RCC 7860 (cell line): ENCODE measurements at places on chromosomes 16 and 17.

GRCh38 chr16:4070936-4071335, 45.3 kb downstream of the ADCY9 start:
- DNase-seq, result no peak

DNA sequence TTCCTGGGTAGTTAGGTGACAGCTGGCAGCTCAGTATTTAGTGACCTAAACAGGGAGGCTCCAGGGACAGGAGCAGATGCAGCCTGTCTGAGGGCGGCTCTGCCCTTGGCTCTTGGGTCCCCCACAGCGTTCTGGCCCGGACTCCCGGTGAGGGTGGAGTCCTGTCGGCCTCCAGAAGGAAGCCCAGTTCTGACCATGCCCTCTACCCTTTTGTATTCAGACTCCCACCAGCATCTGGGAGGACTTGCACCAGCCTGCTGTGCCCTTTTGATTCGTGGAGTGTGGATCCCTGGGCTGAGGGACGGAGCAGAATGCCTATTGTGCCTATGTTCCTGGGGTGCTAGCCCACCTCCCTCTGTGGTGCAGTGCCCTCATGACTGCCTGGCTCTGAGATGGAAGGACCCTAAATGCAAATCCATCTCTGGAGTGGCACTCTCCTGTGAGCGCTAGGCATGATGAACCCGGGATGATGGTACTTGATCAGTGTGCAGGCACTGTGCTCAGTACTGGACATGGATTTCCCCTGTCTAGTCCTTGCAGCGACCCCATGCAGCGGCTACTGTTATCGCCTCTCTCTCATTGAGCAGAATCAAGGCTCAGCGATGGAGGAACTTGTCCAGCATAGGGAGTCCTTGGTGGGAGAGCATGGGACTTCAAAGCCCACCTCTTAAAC, 123.1 kb downstream of the SNX29 start:
- no peak for DNase-seq

DNA sequence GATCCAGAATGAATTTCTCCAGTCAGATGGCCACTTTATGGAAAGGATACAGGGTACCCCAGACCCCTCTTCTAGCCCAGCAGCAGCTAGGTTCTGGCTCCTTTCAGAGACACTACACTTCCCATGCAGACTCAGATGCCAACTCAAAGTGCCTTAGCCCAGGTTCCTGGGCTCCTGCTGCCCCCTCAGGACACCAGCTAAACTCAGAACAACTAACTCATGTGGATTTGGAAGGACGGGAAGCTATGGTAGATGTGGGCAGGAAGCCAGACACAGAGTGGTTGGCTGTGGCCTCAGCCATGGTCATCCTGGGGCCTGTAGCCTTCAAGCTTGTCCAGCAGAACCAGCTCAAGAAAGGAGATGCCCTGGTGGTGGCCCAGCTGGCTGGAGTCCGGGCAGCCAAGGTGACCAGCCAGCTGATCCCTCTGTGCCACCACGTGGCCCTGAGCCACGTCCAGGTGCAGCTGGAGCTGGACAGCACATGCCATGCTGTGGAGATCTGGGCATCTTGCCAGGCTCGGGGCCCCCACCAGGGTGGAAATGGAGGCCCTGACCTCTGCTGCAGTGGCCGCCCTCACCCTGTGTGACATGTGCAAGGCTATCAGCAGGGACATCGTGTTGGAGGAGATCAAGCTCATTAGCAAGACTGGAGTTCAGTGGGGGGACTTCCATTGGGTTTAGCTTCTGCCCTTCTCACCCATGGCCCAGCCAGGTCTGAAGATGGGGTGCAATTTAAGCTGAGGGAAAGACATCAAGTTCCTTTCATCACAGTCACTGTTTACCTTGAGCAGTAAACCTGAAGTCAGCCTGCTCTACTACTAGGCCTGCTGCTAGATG, 111.8 kb downstream of the N4BP1 start:
- DNase-seq, result no peak

DNA sequence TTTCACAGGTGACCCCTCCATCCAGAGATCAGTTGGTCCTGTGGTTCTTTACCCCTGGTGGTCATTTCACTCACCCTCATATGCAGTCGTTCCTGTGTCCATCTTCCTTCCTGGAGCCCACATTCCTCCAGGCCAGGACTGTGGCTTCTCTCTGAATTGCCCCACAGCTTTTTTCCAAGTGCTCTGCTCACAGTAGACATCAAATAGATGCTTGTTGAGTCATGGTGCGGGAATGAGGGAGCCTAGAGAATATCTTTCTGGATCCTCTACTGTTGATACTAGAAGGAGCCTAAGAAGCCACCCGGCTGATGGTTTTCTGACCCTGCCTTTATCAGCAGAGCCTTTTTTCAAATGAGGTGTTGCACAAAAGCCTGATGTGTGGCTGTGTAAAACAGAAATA, 10.4 kb downstream of the USB1 start:
- peak; percentile 12 for DNase-seq

DNA sequence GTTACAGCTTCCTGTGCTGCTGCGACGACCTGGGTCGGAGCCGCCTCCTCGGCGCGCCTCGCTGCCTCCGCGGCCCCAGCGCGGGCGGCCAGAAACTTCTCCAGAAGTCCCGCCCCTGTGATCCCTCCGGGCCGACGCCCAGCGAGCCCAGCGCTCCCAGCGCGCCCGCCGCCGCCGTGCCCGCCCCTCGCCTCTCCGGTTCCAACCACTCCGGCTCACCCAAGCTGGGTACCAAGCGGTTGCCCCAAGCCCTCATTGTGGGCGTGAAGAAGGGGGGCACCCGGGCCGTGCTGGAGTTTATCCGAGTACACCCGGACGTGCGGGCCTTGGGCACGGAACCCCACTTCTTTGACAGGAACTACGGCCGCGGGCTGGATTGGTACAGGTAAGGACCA, 746 bp downstream of the HS3ST2 start:
- no peak for DNase-seq

GRCh38 chr17:67244431-67245072, 444 bp downstream of the HELZ start:
- no peak for DNase-seq

DNA sequence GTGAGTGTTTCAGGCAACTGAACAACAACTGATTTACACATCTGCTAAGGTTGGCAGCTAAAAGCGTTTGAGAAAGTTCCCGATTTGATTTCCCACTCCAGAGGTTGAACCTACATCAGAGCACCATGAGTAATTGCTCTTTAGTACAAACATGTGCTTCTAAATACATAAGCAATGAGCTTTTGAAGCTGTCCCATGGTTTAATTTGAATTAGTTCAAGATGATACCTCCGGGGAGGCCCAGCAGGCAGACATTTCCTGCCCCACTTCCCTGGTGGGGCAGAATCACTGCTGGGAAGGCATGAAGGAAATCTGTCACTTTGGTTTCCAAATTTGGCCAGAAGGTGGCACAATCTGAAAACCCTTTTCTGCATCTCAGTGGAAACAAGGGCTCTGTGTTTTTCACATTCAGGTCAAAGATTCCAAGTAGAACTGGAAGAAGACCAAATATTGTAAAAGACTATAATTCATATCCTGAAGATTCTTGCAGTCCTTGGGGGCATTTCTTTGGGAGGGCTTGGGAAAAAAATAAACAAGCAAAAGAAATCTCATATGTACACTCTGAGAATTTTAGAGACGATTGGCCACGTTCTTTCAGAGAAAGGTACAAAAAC, 176.2 kb upstream of the FAM20A start:
- no peak for DNase-seq

DNA sequence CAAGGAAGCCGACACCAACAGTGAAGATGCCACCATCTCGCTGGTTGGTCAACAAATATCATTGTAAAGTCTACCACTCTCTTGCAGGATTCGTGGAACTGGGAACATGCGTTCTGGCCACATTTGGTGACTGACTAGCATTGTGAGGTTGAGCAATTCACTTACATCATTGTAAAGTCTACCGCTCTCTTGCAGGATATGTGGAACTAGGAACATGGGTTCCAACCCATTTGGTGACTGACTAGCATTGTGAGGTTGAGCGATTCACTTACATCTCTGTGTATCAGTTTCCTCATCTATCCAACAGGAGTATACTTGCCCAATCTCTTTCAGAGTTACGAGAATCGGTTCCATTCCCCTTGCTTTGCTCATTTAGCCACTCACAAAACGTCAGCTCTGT, 42.6 kb upstream of the RPH3AL start:
- no peak for DNase-seq

- DNase-seq, result peak; percentile 26
These were observed 57.3 kb upstream of the CCL1 start for GRCh38 chr17:34420254-34420766.

DNA sequence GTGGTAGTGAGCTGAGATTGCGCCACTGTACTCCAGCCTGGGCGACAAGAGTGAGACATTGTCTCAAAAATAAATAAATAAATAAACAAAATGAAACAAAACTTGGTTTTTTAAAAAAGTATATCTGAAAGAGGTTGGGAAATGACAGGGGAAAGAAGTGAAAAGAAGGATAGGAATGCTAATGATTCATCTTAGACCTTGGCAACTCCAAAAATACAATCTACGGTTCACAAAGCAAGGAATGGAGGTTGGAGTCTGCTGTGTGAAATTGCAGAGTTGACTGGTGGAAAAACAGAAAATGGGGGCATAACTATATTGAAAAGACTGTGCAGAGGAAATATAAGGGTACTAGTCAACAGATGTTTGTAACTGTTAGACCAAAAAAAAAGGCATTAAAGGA, 40.0 kb upstream of the CD300E start:
- DNase-seq, result no peak

DNA sequence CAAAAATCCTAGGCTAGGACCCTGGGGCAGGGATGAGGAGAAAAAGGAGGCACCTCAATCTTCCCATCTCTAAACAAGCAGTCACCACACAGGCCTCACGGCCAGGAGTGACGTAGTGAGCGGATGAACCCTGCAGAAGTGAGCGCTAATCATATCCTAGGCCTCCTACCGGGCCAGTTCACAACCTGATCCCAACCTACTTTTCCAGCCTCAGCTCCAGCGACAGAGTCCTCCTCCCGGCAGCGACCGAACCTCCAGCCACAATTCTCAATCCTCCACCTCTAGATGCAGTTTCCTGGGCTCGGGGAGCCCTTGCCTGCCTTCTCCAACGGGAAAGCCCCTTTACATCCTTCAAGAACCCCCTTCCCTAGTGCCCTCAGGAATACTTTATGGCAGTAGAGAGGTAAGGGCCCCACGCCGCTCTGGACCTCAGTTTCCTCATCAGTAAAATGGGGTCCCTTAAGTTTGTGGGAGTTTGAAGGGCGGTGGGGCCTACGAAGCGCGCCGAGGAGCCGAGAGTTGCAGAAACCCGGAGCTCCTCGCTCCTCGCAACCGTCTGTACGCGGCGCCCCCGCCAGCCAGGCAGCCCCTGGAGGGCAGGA, 1.4 kb downstream of the ZNF668 start:
- DNase-seq, result peak; percentile 36

DNA sequence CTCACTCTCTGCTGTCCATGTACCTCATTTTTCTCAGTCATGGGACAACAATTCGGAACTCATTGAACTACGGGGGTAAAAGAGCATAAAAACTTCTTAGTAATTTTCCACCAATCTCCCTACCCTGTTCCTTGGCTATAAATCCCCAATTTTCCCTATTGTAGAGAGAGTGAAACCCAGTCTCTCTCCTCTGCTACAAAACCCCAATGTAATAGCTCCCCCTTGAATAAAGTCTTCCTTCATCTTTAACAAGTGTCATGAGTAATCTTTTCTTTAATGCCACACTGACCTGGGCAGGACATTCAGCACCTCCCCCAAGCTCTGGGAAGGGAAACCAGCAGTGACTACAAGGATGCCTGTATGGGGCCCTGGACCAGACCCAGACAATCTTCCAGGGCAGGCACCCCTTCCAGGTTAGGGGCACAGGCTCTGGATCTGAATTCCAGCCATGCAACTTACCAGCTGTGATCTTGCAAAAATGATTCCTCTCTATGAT, 10.2 kb upstream of the EIF1 start:
- peak; percentile 88 for DNase-seq

DNA sequence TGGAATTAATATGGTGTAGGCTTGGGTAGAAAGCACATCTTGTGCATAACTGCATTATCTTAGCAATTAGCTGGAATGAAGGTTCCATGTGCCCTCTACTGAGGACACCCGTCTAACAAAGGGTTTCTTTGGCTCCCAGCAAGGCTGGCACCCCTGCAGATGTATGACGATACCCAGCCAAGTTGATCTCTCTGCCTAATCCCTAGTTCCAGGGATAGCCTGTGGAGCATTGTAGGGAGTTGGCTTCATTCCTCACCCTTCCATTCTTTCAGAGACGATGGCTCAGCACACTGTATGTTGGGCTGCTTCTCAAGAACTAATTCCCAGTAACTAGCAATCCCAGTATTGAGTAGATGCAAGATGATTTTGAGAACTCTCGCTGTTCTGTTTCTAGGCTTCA, 182.5 kb downstream of the SNX29 start:
- no peak for DNase-seq

- DNase-seq, result no peak
These were observed 46.7 kb upstream of the PVALEF start for GRCh38 chr17:81118308-81119221.

DNA sequence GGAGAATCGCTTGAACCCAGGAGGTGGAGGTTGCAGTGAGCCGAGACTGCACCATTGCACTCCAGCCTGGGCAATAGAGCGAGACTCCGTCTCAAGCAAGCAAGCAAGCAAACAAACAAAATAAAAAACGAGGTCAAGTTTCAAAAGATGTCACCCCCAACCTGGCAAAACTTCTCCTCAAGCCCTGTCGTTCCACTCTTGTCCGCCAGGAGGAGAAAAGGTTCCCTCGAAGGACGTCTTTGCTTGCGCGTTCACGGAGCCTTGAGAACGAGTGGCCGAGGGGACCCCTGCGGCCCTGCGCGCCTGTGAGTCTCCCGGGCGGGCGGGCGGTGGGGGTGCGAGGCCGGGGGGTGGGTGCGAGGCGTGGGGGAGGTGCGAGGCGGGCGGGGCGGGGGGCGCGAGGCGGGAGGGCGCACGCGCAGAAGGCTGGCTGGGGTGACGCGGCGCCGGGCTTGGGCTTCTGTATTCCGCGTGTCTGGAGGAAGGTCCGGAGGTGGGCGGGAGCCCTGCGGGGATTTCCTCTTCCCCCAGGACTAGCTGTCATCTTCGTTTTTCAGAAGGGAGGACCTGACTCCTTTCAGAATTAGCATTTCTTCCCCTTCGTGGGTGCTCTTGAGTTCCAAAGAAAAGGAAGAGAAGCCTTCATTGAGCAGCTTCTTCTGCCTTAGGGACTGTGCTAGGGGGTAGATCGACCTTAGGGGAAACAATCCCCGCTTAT, 3.7 kb downstream of the SLC52A1 start:
- DNase-seq, result peak; percentile 35

DNA sequence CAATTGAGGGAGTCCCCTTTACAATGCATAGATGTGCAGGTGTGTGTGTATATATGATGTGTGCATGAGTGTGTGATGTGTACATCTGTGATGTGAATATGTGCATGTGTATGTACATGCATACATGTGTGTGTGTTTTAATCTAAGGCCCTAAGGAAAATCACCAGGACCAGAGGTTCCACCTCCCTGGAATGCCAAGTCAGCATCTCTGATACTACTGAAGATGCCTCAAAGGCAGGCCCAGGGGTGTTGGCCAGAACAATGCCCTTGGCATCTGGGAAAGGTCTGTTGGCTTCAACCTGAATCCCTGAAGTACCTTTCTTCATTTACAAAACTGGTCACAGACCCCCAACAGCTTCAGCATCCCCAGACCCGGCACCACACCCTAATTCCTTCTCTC, 129.5 kb downstream of the CDYL2 start:
- no peak for DNase-seq
